ENCODE measurements at places on chromosomes 7 and 10.

- H3K4me1 ChIP-seq, result no peaks in the 10 kb centered on the region
- H3K4me3 ChIP-seq, result no peak overlapping the region
- DNase-seq, result no peak
- no peaks in the 10 kb centered on the region for H3K27me3 ChIP-seq
- H3K36me3 ChIP-seq, result no peaks in the 10 kb centered on the region
These were observed 6.8 kb downstream of the STRA8 start for GRCh38 chr7:135240441-135240840.

DNA sequence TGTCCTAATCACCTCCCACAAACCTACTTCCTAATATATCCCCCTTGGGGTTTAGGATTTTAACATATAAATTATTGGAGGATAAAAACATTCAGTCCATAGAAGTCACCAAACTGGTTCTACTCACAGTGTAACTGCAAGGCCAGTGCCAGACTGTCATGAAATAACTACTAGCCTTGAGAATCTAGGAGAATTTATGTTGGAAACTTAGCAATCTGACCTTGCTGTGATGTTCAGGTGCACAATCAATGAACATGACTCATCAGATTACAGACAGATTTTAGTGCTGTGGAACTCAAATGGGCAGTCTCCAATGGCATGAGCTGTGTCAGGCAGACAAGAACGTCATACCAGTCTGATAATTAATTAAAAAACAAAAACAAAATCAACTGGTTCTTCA is 571.4 kb upstream of the IGFBP3 start:
- H3K4me1 ChIP-seq, result no peaks in the 10 kb centered on the region
- H3K36me3 ChIP-seq, result no peaks in the 10 kb centered on the region
- H3K27ac ChIP-seq, result no peak overlapping the region
- H3K27me3 ChIP-seq, result no peaks in the 10 kb centered on the region
- H3K4me3 ChIP-seq, result no peak overlapping the region

DNA sequence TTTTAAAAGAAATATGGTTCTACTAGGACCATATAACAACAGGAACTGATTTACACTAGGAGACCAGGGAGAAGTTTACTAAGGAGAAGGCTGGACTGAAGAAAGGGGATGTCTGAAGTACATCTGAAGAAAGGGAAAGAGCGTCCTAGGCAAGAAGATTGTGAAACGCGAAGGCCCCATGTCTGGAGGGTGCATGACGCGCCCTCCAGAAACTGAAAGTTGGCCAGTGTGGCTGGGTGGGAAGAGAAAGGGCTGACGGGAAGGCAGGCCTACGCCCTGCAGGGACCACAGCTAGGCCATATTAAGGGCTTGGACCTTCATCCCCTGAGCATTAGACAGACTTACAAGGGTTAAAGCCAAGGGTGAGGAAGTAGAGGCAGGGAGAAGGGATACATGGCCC is 158.0 kb downstream of the TRIL start:
- no peak overlapping the region for H3K4me3 ChIP-seq
- no peaks in the 10 kb centered on the region for H3K27me3 ChIP-seq
- no peak for DNase-seq
- no peak overlapping the region for H3K27ac ChIP-seq
- H3K36me3 ChIP-seq, result no peaks in the 10 kb centered on the region

DNA sequence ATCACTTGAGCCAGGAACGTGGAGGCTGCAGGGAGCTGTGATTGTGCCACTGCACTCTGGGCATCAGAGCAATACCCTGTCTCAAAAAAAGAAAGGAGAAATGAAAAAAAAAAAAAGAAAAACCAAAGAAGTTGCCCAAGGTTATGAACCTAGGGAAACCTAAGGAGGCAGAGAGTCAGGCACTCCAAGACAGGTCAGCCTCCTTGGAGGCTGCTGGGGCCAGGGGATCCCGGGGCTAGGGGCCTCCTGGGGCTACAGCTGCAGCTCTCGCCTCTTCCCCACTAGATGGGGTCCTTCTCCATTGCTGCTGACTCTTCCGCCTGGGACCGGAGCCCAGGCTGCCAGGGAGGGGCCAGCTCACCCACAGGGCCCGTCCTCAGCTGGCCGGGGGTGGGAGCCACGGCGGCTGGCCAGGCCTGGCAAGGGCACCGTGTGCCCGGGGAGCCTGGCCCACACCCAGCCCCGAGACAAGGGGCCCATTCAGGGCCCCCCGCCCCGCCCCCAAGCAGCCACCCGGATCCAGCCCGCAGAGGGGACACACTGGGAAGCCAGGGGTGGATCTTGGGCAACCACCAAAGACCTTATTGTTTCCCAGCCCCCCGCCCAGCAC is 1.7 kb upstream of the SPACDR start:
- H3K4me3 ChIP-seq, result no peak overlapping the region
- peaks cover 56% of the 10 kb centered on the region for H3K36me3 ChIP-seq
- DNase-seq, result no peak
- H3K27me3 ChIP-seq, result no peaks in the 10 kb centered on the region

DNA sequence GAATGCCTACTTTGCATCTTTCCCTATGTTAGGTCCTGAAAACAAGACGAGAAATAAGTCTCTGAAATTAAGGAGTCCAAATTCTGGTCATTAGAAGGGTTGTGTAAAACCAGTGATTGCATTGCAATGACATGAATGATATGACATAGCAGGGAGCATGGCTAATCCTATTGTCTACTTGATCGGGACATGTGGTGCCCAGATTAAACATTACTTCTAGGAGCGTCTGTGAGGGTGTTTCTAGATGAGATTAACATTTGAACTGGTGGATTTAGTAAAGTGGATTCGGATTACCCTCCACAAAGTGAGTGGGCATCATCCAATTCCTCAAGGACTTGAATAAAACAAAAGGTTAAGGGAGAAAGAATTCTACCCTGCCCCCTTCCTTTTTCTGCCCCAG is 434.9 kb upstream of the KLF6 start:
- no peak for DNase-seq
- H3K36me3 ChIP-seq, result no peaks in the 10 kb centered on the region
- H3K27ac ChIP-seq, result no peak overlapping the region

GRCh38 chr7:151861881-151862280 is 15.0 kb downstream of the PRKAG2 start:
- H3K36me3 ChIP-seq, result peaks cover 3% of the 10 kb centered on the region
- peaks cover 3% of the 10 kb centered on the region for H3K4me1 ChIP-seq
- H3K27ac ChIP-seq, result no peak overlapping the region
- DNase-seq, result no peak

DNA sequence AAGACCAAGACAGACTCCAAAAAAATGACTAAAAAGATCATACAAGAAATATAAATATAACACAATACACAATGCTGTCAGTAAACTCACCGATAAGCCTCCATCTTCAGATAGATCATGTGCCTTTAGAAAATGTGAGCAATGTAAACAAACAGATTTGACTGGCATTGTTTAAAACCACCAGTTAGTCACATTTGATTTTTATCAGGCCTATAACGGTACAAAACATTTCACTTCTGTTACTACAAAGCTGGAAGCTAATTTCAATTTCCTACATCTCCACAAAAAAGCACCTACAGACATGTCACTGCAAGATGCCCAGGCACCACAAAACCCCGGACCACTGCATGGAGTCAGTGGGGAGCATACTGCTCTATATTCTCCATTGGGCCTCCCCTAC is 18.9 kb downstream of the SGMS1 start:
- H3K27ac ChIP-seq, result no peak overlapping the region
- no peak for DNase-seq
- peaks cover 20% of the 10 kb centered on the region for H3K4me1 ChIP-seq
- no peaks in the 10 kb centered on the region for H3K27me3 ChIP-seq

- H3K36me3 ChIP-seq, result peaks cover 71% of the 10 kb centered on the region
- DNase-seq, result no peak
- H3K4me1 ChIP-seq, result peaks cover 11% of the 10 kb centered on the region
These were observed 15.4 kb downstream of the ZMIZ2 start for GRCh38 chr7:44764081-44764480.

DNA sequence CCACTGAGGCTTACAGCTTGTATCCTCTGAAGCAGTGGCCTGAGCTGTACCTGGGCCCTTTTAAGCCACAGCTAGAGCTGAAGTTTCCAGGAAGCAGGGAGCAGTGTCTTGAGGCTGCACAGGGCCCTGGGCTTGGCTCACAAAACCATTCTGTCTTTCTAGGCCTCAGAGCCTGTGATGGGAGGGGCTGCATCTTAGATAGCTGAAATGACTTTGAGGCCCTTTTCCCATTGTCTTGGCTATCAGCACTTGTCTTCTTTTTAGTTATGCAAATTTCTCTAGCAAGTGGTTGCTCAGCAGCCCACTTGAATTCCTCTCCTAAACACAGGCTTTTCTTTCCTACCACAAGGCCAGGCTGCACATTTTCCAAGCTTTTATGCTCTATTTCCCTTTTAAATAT is 864.2 kb downstream of the REEP3 start:
- H3K27ac ChIP-seq, result no peak overlapping the region
- H3K4me3 ChIP-seq, result no peak overlapping the region
- H3K36me3 ChIP-seq, result no peaks in the 10 kb centered on the region
- DNase-seq, result no peak
- H3K4me1 ChIP-seq, result no peaks in the 10 kb centered on the region
- no peaks in the 10 kb centered on the region for H3K27me3 ChIP-seq

DNA sequence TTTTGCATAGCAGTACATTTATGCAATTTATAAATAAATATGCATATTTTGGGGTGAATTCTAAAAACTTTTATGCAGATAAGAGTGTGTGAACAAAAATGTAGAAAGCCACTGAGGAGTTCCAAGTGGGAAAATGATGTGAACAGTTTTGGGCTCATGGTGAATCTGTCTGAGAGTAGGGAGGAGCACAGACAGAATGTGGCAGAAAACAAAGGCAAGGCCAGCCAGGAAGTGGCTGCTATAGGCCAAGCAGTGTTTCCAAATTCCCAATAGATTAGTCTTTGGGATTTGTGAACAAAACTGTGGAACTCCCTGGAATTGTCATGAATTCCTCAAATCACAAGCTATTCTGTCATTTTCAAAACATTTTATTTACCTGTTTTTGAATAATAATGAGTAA is 73.6 kb upstream of the AMPH start:
- H3K36me3 ChIP-seq, result no peaks in the 10 kb centered on the region
- H3K4me3 ChIP-seq, result no peak overlapping the region
- no peaks in the 10 kb centered on the region for H3K4me1 ChIP-seq
- no peaks in the 10 kb centered on the region for H3K27me3 ChIP-seq
- no peak overlapping the region for H3K27ac ChIP-seq
- DNase-seq, result no peak

DNA sequence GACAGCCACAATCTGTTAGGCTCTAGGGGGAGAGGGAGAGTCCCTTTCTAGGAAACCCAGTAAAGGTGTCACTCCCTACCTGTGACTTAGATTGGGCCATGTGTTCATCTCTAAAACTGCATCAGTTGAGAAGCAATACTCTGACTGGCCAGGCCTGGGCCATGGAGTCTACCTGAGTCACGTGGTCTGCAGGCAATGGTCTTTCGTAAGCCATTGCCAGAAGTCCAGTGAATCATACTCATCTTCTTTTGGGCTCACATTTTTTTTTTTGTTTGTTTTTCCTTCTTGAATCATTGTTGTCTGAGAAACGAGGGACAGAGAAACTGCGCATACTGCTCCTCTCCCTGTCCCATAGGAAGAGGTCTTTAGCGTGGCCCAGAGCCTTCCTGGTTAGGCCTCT is 215.6 kb downstream of the CCSER2 start:
- peaks cover 8% of the 10 kb centered on the region for H3K4me1 ChIP-seq
- no peak for DNase-seq
- no peak overlapping the region for H3K4me3 ChIP-seq
- no peak overlapping the region for H3K27ac ChIP-seq
- no peaks in the 10 kb centered on the region for H3K36me3 ChIP-seq

Data from effector memory CD4-positive, alpha-beta T cell (primary cell).